ENCODE measurements at places on chromosomes 5 and 9.

DNA sequence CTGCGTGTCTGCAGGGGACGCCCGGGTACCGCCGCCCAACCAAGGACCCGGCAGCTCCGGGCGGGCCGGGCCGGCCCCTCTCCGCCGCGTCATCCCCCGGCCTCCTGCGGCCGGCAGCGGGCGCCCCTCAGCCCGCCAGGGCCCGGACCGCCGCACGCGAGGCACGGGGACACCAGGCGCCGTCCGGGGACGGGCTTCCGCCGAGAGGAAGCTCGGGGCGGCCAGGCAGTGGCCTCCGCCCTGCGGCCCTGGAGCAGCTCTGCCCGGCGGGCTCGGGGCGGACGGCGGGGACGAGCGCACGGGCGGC lies 373 bp downstream of the FBXW5 start:
- DNase-seq = no peak

DNA sequence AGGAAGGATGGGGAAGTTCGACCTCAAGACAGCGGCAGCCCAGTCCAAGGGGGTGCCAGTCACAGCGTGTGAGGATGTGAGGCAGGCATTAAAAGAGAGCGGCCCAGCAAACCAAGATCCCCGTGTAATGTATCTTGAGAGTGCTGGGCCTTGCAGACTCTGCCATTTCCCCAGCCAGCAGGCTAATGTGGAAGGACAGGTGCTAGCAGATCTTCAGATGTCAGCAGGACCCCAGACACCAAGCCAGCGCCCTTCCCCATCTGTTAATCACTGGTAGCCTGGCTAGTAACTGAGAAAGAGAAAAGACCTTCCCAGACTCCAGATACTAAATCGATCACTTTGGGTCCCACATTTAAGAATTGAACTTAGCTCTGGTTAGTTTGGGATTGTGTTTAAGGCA lies 62.2 kb downstream of the NTRK2 start:
- DNase-seq = no peak

DNA sequence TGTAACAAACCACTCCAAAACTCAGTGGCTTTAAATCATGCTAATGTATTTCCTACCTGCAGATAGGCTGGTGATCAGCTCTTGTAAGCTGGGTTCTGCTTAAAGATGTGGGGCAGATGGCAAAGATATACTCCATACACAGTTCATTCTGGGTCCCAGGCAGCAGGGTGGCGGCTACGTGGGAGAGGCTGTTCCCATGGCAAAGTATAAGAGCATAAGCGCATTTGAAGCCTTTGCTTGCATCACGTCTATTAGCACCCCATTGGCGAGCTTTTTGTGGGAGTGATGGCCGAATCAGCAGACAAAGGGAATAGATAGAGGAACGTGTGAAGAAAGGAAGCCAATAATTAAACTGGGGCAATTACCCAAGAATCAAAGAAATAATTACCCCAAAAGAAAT lies 523.1 kb downstream of the SPATA31D1 start:
- DNase-seq = no peak

DNA sequence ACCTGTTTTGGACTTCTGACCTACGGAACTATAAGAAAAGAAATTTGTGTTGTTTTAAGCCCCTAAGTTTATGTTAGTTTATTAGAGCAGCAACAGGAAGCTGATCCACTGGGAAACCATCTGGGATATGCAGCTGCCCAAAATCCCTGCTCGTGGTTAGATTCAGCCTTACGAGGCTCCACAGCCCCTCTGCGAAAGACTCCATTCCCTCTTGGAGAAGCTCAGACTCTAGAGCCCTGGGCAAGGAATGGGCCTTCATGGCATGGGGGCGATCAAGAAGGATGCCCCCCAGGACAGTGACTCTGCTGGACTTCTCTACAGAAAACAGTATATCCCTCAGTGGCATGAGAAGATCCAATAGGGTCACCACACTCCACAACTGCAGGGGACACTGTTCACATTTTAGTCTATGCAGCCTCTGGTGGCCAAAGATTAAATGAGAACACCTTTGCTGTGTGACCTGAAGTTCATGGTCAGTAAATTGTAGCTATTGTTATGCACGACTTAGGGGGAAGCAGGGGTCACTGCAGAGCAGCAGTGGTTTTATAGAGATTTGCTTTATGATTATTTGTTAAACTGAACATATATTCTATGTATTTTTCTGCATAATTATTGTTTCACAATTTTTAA lies 21.1 kb downstream of the IRF1 start:
- no peak for DNase-seq

- no peak for DNase-seq
Observed at GRCh38 chr5:81896764-81897163, 75.1 kb upstream of the ATG10 start.

DNA sequence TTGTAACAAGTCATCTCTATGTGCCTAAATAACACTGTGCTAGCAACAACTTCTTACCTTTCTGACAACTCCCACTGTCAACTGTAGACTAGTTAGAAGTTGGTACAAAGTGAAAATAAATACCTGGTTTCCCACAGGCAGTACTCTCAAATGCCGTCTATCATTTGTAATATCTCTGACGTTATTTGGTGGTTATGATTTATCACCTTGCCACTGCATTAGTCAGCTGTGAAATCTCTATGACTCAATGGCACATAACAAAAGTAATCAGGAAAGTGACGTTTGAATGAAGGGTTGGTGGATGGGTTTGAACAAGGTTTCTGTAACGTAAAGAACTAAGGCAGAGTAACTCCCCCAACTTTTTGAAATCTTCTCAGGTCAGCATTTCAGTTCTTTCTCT lies 592.3 kb downstream of the MAT2B start:
- peak; percentile 28 for DNase-seq

- DNase-seq = no peak
Observed at GRCh38 chr9:90124961-90125360, 517.7 kb downstream of the DIRAS2 start.

GRCh38 chr9:136093995-136094881 lies 851 bp downstream of the NACC2 start:
- DNase-seq = no peak

GRCh38 chr9:31582071-31582470 lies 802.4 kb upstream of the ACO1 start:
- no peak for DNase-seq

DNA sequence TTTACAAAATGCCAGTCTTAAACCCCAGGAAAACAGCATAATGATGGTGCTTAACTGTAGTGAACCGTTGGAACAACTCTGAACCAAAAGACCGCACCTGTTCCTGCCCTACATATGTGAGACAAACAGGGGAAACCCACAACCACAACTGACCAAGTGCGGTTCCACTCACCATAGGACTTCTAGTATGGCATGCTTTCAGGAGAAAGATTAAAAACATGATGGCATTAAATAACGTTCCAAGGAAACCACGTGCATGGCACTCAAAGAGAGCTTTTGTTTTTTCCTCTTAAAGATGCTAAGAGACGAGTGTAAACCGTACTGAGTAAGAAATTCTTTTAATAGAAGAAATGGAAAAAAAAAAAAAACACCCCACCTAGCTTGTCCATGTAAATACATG lies 119.8 kb downstream of the SSBP2 start:
- no peak for DNase-seq

GRCh38 chr5:39854771-39855410 lies 430.1 kb upstream of the DAB2 start:
- no peak for DNase-seq

DNA sequence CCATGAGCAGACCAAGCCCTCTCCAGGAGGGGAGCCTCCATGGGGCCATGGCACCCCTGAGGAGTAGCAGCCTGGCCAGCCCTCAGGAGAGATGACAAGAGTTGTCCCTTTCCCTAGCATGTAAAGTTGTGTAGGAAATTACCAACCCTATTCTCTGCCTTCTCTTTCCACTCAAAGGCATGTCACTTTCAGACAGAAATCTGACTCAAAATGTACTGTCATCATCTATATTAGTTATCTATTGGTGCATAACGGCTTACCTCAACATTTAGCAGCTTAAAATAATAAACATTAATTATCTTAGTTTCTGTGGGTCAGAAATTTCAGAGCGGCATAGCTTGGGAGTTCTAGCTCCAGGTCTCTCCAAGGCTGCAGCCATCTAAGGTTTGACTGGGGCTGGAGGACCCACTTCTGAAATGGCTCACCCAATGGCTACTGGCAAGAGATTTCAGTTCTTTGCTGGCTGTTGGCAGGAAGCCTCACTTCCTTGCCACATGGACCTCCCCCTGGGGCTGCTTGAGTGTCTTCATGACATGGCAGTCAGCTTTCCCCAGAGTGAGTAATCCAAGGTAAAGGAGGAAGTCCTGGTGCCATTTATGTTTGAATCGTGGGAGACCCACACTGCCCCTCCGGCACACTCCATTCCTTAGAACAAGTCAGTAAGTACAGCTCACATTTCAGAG lies 632.3 kb downstream of the CCDC171 start:
- no peak for DNase-seq

DNA sequence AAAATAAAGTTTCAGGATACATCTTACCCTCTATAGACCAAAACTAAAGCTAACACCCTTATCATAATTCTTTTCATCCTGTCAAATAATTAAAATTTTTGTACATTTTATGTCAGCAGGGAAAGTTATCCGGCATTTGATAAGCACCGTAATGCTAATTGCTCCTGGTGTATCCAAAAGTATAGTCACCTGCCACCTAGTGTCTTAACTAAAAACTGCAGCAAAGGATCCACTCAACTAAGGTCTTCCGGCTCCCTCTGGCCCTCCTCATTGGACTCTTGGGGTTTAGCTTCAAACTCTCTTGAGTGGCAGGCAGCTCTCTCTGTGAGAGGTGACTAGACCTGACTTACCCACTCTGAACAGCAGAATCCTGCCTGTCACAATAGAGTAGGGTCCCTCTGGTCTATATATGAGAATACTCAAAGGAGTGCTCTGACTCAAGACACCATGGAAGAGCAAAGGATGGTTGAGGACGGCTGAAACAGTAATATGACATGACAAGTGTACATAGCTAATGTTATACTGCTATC lies 60.4 kb upstream of the CAST start:
- DNase-seq = no peak

Data from non-pigmented ciliary epithelial cell (primary cell).